SW480 (cell line): ENCODE measurements at places on chromosomes 12 and 14.

DNA sequence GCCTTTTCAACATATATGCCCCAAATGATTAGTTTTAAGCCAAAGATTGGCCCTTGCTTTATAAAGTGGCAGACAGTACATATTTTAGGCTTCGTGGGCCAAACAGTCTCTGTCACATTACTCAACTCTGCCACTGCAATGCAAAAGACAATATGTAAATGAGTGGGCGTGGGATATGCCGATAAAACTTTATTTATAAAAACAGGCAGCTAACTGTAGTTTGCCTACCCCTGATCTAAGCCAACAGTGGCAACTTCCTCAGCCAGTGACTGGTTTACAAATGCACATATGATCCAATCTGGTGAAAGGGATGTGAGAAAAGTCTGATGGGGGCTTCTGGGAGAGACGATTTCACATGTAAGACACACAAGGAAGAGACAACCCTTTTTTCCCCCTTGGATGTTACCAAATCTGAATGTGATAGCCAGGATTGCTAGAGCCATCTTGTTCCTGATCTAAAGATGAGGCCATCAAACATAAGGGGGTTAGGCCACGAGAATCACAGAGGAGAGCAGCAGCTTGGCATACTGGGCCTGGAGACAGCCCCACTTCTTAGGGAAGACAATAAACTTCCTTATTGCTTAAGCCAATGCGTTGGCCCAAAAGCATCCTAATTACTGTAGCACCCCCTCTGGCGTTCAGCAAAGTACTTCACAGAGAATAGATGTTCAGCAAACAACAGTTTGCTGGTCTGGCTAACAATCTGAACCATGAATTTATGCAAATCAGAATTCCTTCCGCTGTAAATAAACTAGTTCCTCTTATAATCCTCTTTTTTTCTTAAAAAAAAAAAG is 75.2 kb upstream of the TMCC3 start:
- DNase-seq, result no peak

- peak; percentile 88 for DNase-seq
Observed at GRCh38 chr12:127125607-127126259, 1141.2 kb upstream of the TMEM132C start.

DNA sequence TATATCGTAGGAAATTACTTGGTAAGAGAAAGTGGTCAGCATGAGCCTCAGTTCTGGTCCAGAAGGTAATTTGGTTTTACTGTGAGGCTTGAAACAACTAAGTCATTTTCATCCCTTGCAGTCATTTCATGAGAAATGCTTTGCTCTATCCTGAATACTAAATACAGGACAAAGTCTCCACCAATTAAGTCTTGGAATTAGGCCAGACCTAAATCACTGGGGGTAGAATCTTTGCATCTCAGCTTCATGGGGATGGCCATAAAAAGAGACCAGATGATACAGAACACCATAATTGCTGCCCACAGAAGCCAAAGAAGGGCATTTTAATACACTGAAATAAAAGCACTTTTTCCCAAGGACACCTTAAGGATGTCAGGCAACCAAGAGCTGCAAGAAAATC is 277.9 kb upstream of the DCN start:
- no peak for DNase-seq

DNA sequence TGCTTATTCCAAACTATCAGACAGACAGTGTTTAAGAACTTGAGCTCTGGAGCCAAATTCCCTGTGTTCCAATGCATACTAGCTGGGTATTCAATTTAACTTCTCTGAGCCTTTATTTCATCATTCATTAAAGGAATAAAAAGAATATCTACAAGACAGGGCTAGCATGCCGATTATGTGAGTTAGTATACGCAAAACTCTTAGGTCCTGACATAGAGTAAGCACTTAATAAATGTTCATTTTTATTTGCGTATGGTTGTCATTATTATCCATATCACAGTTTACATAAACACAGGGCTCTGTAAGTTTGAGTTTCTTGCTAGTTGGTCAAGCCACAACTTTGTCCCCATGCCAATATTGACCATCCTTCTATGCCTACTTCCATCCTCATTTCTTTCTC is 161.5 kb downstream of the NUAK1 start:
- DNase-seq, result no peak

DNA sequence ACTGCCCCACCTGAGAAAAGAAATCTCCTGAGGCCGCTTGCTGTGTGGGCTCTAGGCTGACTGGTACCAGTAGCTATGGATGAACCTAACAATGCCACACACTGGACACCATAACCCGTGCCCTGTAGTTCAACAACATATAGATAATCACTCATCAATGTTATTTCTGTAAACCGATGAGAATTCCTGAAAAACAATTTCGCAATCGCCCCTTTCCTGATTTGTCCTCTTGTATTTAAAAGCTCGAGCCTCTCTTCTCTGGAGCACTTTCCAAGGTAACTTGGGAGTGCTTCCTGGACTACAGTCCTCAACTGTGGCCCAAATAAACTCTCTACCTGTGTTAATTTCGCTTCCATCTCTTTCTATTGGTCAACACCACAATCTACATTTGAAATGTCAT is 26.1 kb upstream of the PPP2R5C start:
- DNase-seq, result no peak

GRCh38 chr14:28102814-28103213 is 663.8 kb upstream of the FOXG1 start:
- DNase-seq, result no peak

DNA sequence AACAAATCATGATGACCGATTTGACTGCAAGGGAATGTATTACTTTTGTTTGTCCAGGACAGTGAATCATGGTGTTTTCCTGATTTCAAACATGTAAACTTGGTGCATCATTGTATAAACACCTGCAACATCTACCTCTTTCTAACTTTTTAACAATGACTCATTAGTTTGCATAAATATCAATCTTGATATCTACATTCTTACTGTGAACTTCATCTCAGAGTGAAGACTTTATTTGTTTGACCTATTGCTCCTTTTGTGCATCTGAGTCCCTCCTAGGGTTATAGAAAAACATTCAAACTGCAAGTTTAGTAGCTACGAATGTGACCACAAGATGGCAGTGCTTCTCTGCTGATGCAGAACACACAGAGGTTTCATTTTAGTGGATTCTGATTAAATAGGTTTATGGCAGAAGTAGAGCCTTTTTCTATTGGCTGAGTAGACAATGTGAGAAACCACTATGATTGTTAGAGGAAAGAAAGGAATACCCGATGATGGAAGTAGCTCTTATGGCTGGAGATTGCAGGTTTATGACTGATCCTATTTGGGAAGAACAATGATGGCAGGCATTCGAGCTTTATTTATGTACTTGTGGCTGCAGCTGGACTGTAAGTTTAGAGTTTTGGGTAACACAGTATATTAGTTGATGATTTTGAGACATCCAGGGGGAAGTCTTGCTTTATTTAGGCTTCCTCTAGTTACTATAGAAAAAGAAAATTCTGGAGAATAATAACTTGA is 244.2 kb upstream of the OR4E1 start:
- DNase-seq, result peak; percentile 49

- peak; percentile 29 for DNase-seq
Observed at GRCh38 chr14:59358102-59358501, 107.1 kb downstream of the GPR135 start.

DNA sequence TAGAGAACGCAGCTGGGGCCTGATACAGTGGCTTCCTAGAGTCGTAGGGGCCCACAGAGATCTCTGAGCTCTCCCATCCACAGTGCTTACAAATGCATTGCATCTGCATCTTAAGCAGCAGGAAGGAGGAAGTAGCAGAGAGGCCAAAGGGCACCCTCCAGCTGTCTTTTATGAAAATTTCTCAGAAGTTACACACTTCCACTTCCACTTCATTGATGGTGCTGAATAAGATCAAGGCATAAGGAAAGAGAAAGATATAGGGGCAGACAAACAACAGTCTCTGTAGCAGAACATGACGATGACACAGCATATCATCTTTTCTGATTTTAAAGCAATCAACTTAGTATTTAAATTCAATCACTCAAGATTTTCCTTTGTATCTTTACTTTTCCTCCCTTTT is 51.6 kb upstream of the ABCC9 start:
- DNase-seq, result no peak

DNA sequence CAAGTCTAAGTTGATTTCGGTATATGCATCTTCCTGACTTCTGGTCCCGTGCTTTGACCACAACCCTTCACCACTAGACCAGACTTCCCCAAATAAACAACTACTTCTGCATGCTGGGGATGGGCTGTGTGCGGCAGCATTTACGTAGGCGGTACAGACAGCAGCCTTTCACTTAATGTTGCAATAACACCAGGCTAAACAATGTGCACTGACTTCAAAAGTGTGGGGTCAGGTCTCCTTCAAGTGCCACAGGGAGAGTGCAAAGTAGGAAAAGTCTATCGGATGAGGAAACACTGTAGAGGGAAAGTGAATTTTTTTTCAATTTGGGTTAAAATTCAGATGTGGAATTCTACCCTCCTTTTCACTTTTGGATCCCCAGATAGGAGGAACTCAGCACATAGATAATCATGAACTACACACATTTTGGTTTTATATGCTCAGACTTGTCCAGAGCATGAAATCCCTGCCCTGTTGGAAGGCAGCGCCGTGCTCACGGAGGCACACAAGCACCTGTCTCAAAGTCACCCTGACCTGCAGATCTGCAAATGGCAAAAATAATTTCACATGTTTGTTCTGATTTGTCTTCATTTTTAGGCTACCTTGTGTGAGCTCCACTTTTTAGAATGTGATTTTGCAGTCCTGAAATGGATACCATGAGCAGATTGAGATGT is 3.6 kb upstream of the FOS start:
- peak; percentile 61 for DNase-seq

DNA sequence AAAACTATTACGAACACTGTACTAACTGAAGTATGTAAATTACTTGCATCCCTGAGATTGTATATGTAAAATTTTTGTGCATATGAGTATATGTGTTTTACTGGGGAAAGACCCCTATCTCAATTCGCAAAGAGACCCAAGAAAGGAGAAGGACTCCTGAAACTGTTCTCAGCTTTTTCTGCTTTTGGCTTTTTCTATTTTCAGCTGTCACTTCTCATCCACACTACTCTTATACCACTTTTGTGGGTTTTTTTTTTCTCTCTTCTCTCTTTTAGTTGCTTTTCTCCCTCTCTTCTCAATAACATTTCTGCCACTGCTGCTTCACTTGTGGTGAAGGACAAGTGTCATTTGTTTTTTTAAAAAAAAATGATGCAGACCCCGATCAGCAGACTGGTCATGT is 39.8 kb downstream of the NIN start:
- DNase-seq, result no peak

- no peak for DNase-seq
Observed at GRCh38 chr14:104315625-104316024, 177.2 kb downstream of the KIF26A start.

- DNase-seq, result no peak
Observed at GRCh38 chr14:102652194-102652593, 59.7 kb downstream of the RCOR1 start.
